GF-D8 (cell line): ENCODE measurements at places on chromosomes 4 and X.

GRCh38 chrX:39497702-39498265 is 600.0 kb downstream of the BCOR start:
- DNase-seq, result no peak

DNA sequence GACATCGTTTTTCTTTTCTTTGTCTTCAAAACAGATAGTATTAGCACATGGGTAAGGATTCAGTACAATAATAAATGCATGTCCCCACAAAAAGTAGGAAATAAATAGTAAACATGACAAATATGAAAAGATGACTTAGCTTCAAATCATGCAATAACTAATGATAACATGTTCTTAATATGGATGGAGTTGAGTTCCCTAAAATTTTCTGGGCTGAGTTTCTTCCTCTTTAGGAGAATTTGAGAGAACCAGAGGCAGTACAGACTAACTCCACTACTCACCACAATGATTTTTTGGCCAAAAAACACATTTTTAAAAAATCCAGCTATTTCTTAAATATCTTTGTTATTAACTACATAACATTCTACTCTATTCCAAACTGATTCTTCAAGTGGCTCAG is 432.3 kb upstream of the HS3ST1 start:
- no peak for DNase-seq

- DNase-seq, result no peak
These were observed 13.5 kb downstream of the ANKRD17 start for GRCh38 chr4:73244945-73245601.

- DNase-seq, result no peak
These were observed 102.9 kb upstream of the ARSJ start for GRCh38 chr4:114082348-114082747.

DNA sequence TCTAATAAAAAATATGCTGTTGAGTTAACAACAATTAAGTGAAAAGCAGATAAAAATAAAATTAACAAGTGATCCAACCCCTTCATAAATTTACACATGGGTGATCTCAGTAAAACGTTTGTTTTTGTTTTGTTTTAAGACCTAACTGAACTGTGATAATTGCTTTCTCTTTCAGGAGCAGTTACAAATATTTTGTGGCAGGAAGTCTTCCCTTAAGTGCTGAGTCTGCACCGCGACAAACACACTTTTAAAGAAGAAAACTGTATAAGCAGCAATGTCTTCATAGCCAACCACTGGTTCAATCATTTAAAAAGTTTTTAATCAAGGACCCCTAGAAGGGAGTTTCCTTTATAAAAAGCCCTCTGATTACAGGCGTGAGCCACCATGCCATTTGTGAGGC is 53.7 kb upstream of the NFKB1 start:
- no peak for DNase-seq

DNA sequence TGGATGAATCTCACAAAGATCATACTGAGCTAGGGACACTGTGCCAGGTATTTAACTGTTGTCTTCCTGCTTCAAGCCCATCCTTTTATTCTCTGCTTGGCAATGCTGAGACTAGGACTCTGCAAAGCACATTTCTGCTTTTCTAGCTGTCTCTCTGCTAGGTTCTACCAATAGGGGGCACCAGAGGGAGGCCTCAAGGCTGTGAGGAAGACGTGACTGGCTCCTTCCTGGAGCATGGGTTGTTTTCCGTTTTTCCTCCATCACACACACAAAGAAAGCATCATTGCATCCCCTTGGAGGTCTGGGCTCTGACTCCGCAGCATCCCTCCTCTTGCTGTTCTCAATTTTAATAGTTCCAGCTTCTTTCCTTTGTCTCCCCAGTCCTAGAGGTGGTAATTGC is 10.9 kb upstream of the DCTD start:
- no peak for DNase-seq

DNA sequence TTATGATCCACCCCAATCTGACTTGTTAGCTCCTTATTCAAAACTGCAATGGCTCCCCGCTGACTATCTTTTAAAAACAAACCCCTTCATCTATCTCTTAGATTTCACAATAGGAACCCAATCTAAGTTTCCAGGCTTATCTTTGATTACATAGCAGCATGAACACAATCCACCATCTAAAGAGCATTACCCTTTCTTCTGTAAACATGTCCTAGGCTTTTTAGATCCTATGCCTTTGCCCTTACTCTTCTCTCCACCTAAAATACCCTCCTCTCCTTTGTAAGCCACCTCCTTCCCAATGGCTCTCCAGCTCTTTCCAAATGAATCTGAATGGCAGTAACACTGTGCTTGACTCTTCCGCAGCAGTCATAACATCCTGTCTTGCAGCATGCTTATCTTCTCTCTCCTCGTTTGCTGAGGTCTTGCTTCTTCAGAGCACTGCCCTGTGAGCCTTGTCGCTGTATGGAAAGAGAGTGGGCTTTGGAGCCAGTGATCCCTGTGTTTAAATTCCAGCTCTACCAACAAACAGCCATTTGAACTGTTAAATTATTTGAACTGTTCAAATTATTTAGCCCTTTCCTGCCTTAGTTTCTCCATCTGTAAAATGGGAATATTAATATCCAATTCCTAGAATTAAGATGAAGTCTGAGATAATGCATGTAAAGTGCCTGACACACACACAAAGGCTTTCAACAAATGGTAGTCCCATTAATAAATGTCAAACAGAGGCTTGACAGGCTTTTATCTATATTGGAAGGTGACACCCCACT is 16.2 kb upstream of the TSPAN5 start:
- DNase-seq, result no peak

- DNase-seq, result no peak
These were observed 35.2 kb upstream of the F9 start for GRCh38 chrX:139495324-139495723.

DNA sequence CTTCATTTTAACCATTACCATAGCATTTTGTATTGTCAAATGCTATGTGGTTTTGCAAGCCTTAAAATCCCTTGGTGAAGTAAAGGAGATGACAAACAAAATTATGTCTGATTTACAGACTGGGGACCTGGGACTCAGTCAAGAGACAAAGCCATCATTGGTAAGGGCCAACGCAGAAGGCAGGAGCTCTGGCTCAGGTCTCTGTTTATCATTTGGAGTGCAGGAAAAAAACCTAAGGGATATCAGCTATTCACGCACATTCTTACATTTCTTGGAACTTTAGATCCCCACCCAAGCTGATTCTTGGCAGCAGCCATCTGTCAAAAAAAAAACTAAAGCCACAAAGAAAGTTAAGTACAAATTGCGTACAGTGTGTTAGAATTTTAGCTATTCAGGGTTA is 731.9 kb downstream of the STPG2 start:
- DNase-seq, result no peak

- DNase-seq, result no peak
These were observed 171.5 kb downstream of the PCDH18 start for GRCh38 chr4:137360761-137361160.
